ENCODE measurements at places on chromosomes 4 and X.

DNA sequence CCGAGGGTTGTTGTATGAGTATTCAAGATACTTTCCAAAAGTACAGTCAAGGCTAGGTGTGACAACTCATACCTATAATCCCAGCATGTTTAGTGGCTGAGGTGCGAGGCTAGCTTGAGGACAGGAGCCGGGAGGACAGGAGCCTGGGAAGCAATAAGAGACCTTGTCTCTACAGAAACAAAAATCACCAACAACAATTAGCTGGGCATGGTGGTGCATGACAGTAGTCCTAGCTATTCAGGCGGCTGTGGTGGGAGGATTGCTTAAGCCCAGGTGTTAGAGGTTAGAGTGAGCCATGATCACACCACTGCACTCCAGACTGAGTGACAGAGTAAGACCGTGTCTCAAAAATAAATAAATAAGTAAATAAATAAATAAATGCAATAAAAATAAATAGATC is 91.6 kb downstream of the TLL1 start:
- DNase-seq: no peak

DNA sequence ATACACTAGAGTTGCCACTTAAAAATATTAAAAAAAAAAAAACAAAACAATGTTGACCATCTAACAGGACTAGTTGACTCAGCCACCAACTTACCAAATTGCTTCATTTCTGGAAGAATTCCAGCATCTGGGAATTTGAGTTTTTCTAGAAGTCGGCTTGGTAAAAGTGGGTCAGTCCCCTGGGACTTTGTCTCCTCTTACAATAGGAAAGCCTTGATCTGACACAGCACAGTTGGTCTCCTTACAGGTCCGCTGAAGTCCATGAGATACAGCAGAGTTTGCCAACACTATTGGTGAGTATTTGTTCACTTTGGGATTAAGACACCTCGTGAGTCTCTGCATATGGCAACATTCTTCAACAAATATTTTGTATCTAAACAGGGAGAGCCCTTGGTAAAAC is 18.2 kb upstream of the DDIT4L start:
- DNase-seq: no peak

DNA sequence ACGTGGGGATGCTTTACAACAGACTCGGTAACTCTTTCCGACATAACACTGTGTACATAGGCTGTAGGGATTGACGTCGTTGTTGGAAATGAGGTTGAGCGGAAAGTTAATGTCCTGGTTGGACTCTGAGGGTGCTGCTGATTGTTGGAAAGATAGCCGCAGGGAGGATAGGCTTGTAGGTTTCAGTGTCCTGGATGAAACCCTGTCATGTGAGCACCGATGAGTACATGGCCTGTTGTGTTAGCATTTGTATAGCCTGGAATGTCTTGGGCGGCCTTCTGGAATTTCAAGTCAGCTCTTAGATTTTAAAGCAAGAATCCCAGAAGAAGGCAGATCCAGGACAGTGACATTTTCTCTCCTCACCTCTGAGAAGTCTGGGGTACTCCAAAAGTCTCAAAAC is 63.3 kb downstream of the TBC1D14 start:
- no peak for DNase-seq

- peak; percentile 20 for DNase-seq
These were observed 90.8 kb downstream of the IRF2 start for GRCh38 chr4:184383497-184384055.

DNA sequence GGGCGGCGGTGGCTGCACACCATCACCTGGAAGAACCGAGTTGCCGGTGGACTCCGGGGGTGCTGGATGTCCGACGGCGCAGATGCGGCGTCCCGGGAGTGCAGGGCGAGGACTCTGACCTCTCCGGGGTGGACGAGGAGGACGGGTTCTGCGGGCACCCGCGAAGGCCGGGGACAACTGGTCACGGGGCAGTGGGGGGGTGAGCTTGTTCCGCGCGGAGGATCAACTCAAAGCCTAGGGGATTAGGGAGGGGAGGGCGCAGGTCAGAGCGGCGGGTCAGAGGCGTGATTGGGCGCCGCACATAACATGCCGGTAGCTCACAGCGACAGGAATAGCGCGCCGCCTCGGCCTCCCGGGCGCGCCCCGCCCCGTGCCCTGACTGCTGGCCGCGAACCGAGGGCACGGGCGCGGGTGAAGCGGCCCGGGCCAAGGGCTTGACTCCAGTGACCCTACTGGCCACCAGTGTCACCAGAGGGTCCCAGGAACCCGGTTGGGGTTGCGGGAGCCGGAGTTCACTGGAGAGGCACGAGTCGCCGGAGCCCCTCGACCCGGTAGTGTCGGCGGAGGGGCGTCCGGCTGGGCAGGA is at the start of gene KLHL34:
KLHL34 (minus strand) TSS at position 179 of the 586 bp plus-strand sequence. CDS start 542 bp downstream, outside the sequence.
- no peak for DNase-seq

DNA sequence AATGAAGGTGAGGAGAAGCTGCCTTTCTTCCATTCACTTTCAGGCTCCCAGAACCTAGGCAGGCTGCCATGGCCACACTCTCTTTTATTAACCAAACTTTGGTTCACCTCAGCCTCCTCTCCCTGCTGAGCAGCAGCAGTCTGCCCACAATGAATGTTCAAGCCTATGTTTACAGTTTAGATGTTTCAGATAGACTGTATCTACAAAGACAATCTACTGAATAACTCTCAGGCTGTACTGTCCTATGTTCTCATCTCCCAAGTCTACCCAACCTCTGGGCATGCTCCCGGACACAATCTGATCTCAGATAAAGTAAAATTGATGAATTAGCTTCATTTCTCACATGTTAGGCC is 59.2 kb upstream of the TMEM164 start:
- no peak for DNase-seq

DNA sequence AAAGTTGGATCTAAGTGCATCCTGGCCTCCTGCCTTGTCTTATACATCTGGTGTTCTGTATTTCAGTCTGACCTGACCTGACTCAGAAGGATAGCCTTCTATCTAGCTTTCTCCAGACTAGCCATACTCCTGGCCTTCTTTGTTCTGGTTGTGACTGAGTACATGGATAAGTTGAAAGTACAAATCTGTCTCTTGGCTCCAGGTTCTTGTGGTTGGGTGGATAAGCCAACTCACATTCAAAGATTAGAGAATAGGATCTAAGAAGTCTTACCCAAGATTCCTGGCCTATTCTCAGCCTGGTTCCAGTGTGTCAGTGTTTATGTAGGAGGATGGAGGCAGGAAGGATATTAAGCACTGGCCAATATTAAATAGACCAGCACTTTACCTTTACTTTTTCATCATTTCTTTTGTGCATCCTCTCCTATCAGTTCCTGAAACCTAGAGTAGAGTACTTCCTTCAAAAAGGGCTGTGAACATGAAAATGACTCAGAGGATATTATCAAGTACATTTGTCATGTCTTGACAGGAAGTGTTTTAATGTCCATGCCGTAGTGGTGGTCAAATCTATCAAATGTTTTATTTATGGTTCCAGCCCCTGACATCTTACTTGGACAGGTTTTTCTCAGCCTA is 123.5 kb downstream of the IL15 start:
- no peak for DNase-seq

DNA sequence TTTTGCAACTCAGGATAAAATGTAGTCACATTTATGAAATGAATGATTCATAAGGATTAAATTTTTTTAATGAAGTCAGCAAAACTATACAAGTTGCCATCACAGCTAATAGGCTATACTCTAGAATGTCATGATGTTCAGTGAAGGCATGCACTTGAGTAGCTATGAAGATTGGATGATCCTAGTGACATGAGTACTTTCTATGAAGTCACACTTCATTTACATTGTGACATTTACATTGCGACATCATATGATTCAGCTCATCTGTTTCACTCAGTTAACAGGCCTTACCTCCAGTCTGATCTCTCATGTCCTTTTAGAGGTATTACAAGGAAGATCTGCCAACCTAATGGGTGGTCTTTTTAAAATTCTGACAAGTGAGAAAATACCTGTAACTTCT is 82.7 kb upstream of the FGF13 start:
- no peak for DNase-seq

DNA sequence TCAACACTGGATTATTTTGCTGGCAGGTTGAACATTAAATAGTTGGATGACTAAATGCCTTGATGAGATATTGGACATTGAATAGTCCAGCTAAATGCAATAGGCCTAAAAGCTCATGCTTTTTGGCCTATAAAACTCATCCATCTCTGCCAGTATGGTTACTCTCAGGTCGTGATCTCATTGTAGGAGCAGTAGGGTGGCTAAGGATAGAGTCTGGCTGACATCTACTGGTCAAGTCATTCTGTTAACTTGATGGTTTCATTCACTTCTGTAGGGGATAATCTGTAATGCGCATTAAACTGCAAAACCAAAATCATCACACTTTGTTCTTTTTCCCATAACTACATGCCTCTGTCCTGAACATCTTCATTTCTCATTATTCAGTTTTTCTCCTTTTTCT is 227.0 kb downstream of the DKK2 start:
- no peak for DNase-seq
